ENCODE measurements at places on chromosomes 2 and 18.

- DNase-seq: no peak
Observed at GRCh38 chr2:85282914-85283313, 44.9 kb downstream of the TGOLN2 start.

- DNase-seq: no peak
Observed at GRCh38 chr2:54455131-54455562, 980 bp upstream of the SPTBN1 start.

- no peak for DNase-seq
Observed at GRCh38 chr2:98140210-98140609, 53.2 kb downstream of the VWA3B start.

- peak; percentile 26 for DNase-seq
Observed at GRCh38 chr2:237072067-237072931, 13.4 kb upstream of the COPS8 start.

DNA sequence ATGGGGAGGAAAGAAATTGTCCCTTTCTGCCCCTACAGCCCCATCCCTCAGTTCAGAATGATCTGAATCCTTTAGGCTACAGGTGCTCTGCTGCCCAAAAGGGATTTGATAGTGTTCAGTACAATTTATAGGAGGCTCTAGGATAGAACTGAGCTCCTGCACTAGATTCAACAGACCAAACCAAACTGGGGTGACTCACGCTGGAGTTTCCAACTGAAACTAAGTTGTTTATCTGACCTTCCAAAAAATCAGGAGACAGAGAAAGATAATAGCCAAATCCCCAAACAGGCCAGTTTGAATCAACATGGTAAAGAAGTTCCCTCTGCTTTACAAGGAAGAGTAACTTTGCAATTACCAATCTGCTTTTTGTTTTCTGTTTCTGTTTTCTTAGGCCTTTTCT is 72.7 kb upstream of the MBOAT2 start:
- no peak for DNase-seq

DNA sequence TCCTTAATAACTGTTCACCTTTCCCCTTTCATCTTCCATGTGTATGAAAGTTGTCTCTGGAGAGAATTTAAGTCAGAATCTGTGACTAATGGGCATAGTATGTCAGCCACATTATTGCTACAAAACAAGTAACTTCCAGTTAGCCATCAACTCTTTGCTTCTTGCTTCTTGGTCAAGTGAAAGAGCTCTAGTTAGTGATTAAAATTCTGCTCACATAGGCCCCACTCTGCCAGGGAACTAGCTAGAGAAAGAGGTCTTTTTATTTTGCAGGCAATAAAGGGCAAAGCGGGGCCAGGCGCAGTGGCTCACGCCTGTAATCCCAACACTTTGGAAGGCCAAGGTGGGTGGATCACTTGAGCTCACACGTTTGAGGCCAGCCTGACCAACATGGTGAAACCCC is 64.6 kb downstream of the COLEC12 start:
- DNase-seq: no peak

DNA sequence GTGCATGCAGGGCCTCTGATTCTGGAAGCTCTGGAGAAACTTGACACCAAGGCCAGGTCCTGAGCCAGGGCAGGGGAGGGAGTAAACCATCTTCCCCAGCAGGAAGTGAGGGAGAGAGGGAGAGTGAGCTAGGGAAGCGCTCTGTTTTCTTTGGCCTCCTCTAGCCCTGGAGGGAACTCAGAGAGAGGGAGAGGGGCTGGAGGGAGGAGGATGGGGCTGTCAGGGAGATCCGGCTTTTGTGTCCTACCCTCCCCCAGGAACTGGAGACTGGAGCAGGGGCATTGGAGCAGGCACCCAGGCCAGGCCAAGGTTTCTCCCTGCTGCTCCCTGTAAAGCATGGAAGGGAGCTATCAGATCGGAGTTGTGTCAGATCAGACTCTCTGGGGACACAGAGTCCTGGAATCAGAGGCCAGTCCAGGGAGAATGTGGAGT is 22.7 kb upstream of the PKDCC start:
- no peak for DNase-seq

- no peak for DNase-seq
Observed at GRCh38 chr2:12314127-12314760, 402.5 kb upstream of the TRIB2 start.

DNA sequence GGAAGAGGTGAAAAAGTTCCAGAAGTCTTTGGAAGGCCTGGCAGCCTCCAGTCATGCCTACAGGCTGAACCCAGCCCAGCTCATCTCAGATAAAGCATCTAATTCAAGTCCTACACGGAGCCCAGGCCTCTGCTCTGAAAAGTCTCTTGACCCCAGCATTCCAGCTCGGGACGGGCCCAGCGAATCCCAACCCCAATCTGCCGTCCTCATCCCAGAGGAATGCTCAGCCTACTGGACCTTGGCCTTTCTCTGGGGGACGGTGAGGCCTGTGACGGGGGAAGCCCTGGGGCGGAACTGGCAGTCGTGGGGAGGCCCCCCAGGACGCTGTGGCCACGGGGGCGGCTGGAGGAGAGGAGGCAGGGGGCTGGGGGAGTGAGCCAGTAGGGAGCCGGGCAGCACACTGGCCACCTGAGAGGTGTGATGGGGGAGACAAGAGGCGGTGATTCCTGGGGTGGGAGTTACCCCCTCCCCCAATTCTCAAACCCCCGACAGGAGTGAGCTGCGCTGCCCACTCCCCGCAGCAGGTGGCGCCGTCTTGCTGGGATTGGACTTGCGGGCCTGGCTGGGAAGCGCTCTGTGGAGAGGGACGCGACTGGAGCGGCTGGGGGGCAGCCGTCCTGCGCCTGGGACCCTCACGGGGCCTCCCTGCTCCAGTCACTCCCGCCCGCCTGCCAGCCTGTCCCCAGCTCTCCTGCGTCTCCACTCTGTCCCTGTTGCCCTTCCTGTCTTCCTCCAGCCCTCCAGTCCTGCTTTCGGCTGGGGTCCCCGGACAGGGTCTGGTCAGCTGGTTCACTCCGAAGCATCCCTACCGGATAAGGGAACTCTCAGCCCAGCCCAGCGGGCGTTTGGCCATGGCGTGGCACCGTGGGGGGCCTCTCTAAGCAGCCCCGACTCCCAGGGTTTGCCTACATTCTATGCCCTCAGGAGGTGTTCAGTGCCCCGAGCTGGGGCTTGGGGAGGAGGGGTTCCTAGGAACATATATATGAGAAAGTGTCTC is 182.6 kb upstream of the HAAO start:
- DNase-seq: peak; percentile 59
